ENCODE measurements at places on chromosomes 16 and 17.

DNA sequence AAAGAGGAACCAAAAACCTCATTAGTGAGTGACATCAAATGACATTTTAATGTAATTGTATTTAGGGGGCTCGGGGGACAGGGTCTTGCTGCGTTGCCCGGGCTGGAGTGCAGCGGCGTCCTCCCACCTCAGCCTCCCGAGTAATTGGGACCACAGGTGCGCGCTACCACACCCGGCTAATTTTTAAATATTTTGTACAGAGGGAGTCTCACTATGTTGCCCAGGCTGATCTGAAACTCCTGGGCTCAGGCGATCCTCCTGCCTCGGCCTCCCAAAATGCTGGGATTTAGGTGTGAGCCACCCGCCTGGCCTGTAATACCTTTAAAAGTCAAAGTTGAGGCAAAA is 581 bp downstream of the SNRNP25 start:
- no peak for DNase-seq

DNA sequence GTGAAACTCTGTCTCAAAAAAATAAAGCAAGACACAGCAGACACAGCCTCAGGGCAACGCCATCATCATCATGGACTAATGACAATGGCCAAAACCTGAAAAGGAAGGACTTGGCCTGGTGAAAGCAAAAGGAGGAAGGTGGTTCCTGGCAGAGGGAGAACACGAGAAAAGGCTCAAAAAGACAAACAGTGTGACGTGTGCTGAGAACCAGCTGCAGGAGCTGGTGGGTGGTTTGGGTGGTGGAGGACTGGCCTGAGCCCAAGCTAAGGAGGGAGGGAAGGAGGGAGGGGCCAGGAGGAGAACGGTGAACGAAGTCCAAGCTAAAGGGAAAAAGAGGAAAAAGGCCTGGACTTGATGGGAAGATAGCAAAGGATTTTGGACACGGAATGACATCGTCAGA is 85.1 kb downstream of the SLC39A11 start:
- no peak for DNase-seq

DNA sequence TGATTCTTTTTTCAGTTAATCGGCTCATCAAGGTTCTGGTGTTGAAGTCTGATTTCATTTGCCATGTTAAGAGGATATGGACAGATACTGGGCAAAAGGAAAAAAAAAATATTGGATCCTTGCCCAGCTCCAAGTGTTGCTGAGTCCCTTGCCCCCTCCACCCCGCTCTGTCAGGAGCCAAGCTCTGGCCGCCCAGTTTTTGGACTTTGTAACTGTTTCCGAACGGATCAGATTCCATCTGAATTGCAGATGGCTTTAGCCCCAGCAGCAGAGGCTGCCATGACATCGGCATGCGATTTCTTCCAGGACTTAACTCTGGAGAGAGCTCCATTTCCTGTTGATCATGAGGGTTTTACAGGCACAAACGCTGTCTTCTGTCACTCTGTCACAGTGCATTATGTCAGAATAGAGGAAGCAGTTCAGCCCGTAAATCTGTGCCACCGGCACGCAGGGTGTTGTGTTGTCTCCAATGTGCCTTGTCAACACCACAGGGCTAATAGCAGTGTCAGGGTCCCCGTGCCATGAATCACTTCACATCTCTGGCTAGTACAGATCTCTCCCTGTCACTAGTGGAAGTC is 615.6 kb downstream of the MAF start:
- no peak for DNase-seq

GRCh38 chr16:25045696-25046381 is 30.7 kb upstream of the ARHGAP17 start:
- DNase-seq: no peak

GRCh38 chr17:69457603-69458002 is 43.1 kb downstream of the MAP2K6 start:
- no peak for DNase-seq

DNA sequence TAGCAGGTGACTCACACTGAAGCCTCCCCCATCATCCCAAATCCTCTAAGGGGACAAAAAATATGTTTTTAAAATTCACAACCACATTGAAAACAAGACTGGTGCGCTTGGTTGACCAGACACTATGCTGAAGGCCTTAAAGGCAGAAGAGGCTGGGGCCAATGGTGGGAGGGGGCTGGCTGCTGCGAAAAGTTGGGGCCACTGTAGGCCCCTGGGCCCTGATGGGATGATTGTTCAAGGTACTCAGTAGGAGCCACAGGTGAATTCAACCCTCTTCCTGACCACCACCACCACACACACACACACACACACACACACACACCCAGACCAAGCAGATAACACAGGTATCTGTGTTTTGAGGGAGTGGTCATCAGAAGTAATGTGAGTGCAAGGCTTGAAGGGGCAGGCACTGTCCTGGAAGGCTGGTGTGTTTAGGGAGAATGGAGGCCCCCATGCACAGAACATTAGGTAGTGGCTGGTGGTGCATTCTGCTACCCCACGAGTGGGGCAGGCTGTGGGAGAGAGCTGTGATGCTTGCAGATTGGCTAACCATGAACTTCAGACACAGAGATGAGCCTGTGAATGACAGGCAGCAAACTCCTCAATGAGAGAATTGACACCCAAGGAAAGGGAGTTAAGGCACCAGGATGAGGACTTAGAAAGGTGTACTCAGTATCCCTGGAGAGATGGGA is 55.0 kb downstream of the NT5M start:
- DNase-seq: no peak

DNA sequence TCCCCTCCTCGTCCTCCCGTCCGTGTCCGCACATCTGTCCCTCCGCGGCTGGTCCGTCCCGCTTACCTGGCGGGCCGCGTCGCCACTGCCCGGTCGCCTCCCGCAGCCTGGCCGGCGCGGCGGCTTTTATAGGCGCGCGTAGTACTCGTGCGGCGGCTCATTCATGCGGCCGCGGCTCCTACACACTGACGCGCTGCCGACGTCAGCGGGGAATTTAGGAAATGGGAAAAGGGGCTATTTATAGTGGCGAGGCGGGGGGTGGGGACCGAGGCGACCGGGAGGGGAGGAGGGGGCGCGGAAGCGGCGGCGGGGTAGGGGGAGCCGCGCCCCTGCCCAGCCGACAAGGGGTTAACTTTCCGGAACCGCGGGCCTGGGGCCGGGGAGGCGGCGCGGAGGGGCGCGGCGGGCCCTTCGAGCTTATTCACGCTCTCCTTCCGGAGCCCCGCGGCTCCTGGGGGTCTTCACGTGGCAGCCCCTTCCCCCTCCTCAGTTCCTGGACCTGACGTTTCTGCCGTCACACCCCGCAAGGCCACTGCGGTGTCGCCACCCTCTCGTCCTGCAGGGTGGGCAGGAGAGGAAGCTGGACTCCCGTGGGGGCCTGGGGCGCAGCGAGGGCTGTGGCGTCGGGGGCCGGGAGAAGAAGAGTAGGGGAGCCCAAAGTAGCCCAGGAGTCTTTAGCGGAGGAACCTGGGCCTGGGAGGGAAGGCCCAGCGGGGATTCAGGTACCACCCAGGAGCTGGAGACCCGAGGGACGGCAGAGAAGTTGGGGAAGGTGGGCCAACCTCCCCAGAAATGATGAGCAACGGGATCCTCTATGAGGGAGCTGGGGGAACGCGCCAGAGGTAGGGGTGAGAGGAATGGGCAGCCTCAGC is 3.6 kb upstream of the HIC1 start:
- DNase-seq: no peak

DNA sequence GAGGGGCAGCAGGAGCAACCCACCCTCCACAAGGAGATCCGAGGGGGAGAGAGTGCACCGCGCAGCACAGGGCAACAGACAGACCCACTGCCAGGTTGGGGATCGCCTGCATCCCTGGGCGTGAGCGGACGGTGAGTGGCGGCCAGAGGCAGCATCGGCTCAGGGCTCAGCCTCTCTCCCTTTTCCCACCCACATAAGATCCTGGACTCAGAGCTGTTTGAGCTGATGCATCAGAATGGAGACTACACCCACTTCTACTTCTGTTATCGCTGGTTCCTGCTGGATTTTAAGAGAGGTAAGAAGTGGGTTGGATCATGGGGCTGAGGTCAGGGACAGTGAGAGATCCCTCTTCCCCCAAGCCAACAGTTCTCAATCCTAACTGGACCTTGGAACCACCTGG is 23.2 kb downstream of the MNT start:
- no peak for DNase-seq

- no peak for DNase-seq
These were observed 291.9 kb upstream of the ZFHX3 start for GRCh38 chr16:73339821-73340220.

GRCh38 chr17:40064971-40065768 is 2.4 kb downstream of the THRA start:
- no peak for DNase-seq

GRCh38 chr16:4328046-4328781 is 12.3 kb downstream of the GLIS2 start:
- no peak for DNase-seq

GRCh38 chr16:71894921-71895678 is at the start of gene IST1:
IST1 (plus strand) TSS chr16:71895531; CDS start chr16:71915641, 20,110 bp downstream.
- peak; percentile 98 for DNase-seq

DNA sequence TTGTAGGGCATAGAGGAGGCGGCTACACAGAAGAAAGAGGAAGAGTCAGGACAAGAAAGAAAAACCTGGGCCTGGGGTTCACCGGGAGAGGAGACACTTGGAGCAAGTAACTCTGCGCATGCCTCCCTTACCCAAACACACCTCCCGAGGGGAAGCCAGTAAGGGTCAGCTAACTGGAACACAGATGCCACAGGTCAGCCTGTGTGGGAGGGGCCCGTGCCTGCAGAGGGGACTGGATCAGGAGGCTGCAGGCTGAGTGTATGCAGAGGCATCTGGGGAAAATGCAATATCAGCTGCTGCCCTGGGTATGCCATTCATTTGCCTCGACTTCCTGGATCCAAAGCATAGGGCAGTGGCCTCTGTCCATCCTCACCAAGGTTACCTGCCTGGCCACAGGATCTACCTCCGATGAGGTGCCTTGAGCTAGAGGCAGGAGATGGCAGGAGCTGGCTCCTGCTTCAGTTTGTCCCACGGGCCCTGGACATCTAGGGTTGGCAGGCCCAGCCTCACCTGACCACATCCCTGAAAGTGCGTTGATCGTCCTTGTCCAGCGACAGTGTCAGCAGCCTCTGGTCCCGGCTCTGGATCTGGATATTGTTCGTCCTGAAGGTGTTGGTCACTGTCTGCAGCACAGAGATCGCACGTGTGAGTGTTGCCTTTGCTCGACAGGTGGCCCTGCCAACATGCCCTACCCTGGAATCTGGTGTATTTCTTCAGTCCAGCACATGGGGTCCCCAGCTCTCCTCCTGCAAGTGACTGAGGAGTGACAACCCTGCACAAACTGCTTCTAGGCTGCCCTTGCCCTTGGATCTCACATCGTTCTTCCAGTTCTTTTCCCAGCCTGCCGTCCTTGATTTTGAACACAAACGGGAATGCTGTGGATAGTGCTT is 4.6 kb upstream of the MFSD6L start:
- DNase-seq: no peak

DNA sequence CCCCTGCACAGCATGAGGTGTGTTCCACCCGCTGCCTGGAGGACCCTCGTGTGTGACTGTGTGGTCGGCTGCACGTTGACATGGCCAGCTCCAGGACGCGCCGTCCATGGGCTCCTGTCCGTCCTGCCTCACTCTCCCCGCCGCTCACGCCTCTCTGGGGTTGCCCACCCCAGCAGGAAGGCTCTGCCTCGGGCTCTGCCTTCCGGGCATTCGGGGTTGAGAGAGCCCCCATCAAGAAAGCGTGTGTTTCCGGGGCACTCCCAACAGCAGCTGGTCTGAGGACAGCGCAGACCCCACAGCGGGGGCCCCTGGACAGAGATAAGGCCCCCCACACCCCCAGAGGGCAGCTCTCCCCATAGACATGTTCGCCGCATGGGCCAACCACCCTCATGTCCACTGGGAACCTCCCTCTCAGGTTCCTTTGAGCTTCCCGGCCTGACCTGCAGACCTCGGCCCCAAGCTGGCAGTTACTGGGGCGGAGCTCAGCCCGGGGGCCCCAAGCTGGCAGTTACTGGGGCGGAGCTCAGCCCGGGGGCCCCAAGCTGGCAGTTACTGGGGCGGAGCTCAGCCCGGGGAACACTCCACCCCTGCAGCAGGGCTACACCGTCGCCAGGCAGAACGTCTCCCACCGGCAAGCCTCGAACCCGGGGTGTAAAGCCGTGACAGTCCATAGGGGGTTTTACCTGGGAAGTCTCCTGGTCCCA is 8.4 kb upstream of the PIEZO1 start:
- no peak for DNase-seq

- DNase-seq: no peak
These were observed 1.8 kb upstream of the SYNRG start for GRCh38 chr17:37610971-37611370.

Measured in type B pancreatic cell (in vitro differentiated cells).